Activated CD4-positive, alpha-beta T cell treated with anti-CD3 and anti-CD28 coated beads, Interleukin-2, amount 50 U/mL, for 16 hours (primary cell): ENCODE measurements at places on chromosomes 5 and 9.
A peak's percentile ranks its signal among the peaks of the same experiment; 100 is the strongest.

DNA sequence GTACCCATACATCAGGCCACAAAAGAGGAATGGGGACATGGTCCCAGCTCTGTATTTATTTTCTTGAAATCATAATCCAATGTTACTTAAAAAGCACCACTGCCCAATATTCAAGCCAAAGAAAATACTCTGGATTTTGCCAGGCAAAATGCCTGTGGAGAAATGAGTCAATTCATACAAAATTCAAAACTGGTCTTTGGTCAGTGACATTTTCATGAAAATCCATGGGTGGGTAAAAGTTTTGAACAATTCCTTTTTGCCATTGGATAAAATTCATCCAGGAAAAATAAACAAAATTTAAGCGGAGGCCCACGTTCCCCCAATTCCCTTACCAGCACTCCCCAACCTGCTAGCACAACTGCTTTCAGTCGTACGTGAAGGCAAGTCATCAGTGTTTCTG is 186.2 kb downstream of the GLIS3 start:
- DNase-seq, result no peak

DNA sequence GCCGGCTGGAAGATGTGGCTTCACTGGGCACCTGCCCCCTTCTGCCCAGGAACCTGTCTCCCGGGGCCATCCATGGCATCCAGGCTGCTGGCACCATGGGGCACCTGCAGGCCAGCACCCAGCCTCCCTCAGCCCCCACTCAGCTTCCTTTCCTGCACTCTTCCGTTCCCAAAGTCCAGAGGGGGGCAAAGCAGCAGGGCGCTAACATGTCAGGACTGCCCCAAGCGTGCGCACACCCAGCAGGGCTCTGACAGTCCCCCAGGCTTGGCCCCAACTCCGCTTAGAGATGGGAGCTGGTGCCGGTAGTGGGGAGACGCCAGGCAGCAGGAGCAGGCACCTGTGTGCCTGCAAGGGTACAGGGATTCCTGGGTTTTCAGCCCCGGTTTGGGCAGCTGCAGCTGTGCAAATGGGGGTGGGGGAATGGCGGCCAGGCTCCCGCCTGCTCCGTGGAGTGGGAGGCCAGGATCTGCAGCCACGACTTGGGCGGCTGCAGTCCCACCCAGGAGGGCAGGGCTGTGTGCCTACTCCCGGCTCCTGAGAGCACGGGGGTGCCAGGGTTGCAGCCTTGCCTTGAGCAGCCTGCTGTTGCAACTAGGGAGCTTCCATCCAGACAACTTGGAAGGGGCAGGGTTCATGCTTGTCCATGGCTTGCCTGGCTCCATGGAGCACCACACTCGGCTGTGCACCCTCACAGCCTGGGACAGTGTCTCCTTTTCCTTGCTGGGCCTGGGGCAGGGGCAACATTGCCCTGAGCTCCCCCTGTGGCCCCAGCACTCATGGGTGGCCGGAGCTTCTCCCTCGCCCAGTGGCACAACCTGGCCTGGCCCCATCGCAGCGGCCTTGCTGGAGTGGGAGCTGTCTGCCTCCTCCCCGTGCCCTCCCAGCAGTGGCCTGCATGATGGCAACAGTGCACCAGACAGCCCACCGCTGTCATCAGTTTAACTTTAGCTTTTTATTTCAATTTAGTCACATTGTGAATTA is 561.1 kb downstream of the MTRR start:
- no peak for DNase-seq

- DNase-seq, result no peak
Measured at GRCh38 chr9:73133022-73133651, 18.5 kb upstream of the ANXA1 start.

DNA sequence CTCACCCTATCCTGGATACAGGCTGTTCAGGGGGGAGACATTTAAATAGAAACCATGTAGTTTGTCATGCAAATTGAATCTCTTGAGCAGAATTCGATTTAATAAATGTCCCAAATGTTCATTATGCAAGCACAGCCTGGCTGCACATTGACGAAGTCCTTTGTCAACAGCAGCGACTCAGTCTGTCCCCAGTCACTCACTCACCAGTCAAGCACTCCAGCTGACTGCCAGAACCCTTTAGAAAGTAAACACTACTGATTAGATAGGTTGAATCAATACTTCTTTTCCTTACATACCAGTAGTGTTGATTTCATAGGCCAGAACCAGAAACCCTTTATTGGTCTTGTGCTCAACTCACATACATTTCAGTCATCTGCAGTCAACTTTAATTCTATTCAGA is 27.5 kb downstream of the CDH6 start:
- DNase-seq, result no peak

- DNase-seq, result no peak
Measured at GRCh38 chr9:72185561-72185960, 36.3 kb downstream of the GDA start.

- no peak for DNase-seq
Measured at GRCh38 chr5:66515209-66515608, 81.0 kb upstream of the MAST4 start.

DNA sequence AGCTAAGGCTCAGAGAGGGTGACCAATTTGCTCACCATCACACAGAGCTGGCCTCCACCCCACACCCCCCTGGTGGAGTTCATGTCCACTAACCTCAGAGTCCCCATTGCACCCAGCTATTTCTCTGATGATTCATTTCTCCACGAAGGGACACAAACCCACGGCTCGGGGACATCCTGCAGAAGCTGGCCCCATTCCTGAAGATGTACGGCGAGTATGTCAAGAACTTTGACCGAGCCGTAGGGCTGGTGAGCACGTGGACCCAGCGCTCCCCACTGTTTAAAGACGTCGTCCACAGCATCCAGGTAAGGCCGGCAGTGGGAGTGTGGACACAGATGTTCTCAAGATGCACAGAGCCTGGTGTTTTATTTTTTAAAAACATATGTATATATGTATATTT is 52.6 kb upstream of the SUSD3 start:
- DNase-seq, result no peak

- DNase-seq, result no peak
Measured at GRCh38 chr5:30505014-30505886, 688.2 kb upstream of the CDH6 start.

DNA sequence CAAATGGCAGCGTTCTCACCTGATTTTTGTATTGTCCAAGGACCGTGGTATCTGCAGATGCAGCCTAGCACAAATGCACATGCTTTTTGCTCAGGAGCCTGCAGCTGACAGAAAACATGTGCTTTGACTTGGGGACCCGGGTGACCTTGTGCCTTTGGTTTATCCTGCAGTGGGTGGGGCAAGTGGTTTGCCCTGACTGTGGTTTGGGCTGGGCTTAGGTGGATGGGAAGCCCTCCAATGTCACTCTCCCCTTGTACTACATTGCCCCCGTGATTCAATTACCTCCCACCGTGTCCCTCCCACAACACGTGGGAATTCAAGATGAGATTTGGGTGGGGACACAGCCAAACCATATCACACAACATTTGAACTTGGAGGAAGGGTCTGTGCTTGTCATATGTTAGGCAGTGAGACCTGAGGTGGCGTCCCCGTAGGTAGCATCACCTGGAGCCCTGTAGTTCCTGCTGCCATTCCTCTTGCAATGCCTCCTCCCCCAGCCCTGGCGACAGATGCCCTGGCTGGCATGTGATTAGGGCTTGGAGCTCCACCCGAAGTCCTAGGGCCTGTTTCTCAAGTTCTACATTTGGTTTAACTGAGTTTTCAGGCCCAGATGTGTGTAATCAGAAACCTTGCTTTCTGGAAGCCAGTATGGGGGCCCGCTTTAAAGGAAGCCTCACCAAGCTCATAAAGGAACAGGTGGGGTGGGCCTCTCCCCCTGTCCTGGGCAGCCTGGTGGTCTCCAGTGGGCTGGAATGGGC is 2.1 kb downstream of the ANKRD33B start:
- no peak for DNase-seq

DNA sequence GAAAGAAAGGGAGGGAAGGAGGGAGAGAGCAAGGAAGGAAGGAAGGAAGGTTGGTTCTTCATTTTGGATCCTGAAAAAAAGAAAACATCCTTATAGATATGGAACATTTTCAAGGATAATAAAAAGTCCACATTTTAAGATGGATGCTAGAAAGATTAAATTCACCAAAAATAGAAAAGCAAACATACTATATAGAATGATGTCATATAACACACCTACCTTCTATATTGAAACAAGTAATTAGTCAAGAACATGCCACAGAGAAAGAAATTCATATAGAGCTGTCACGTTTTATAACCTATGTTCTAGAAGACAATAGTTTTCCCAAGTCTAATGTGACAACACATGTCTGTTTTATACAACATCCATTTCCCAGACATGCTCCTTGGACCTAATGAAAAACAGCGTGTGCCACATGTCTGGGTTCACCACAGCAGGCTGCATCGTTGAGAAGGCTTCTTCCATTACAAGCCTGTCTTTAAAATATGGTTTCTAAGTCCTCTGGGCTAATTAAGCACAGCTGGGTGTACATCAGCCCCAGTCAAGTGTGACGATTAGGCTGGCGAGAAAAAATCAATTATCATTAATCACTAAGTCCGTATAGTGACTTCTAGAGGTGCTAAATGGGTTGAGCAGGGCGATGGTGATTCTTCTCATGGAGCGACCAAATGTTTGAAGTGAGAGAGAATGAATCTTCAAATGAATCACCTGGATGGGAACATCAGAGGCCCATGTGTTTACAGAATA is 301.8 kb downstream of the TLE1 start:
- no peak for DNase-seq

GRCh38 chr5:39376293-39376714 is 12.0 kb upstream of the C9 start:
- peak; percentile 71 for DNase-seq

DNA sequence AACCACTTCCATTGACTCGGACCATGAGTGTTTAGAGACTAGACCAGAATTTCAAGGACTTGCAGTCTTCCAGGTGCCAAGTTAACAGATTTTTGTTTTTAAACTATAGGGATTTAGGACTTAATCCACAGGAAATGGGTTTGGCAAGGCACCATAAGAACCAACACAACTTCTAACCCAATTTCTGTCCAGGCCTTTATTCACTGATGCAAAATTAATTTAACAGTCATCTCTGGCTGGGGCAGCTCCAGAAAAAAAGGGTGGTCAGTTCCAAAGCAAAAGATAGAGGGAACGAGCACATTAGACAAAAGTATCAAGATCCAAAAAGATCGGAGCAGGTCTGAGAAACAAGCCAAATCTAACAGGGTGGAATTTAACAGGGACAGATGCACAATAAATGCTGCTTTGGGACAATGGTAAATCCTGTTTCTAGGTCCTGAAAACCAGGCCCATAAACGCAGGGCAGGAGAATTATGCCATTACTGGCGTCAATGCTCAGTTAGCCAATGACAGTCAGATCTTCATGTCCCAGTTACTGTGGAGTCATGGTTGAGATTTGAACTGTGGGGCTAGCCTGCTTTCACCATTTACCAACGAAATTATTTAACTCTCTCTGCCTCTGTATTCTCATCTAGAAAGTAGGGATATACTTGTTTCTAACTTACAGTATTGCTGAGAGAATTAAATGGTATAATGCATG is 590.8 kb upstream of the BRINP1 start:
- DNase-seq, result no peak

- no peak for DNase-seq
Measured at GRCh38 chr5:169634606-169635005, 2.5 kb upstream of the DOCK2 start.

- no peak for DNase-seq
Measured at GRCh38 chr9:89864731-89865130, 259.9 kb downstream of the GADD45G start.

- no peak for DNase-seq
Measured at GRCh38 chr5:127934791-127935256, 148.7 kb upstream of the SLC12A2 start.

- no peak for DNase-seq
Measured at GRCh38 chr5:73286896-73287295, 113.9 kb downstream of the TMEM174 start.

DNA sequence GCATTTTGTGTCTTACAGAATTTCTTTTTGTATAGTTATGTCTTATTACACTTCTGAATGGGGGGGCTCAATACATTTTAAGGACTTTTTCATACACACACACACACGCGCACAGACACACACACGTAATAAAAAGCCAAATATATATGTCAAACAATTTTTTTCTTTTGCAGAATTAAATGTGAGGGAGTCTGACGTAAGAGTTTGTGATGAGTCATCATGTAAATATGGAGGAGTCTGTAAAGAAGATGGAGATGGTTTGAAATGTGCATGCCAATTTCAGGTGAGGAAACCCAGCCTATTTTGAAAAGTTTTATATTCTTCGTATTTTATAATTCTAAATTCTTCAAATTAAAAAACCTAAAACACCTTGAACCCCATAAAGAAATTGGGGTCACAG is 25.6 kb downstream of the TMEFF1 start:
- no peak for DNase-seq

GRCh38 chr5:134541736-134542376 is 16.4 kb downstream of the JADE2 start:
- no peak for DNase-seq

GRCh38 chr5:78345485-78345884 is 14.9 kb upstream of the SCAMP1 start:
- DNase-seq, result no peak

GRCh38 chr5:107294211-107294550 is 376.6 kb downstream of the EFNA5 start:
- no peak for DNase-seq

- no peak for DNase-seq
Measured at GRCh38 chr9:859251-859650, 17.8 kb downstream of the DMRT1 start.

DNA sequence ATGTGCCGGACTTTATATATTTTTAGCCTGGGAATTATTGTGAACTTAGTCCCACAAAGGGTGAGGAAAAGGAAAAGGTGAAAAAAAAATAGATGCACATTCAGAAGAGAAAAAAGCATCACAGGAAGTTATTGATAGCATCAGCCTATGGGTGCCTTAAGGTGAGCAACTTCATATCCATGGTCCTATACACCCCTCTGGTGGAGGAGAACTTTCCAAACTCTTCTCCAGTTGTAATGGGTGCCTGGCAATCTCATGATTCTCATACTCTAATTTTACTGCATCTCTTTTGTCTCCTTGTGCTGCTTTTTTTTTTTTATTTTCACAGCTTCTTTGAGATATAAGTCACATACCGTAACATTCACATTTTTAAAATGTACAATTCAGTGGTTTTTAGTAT is 107.4 kb downstream of the JAKMIP2 start:
- DNase-seq, result no peak

GRCh38 chr5:60960591-60960990 is 15.6 kb downstream of the NDUFAF2 start:
- DNase-seq, result no peak

- DNase-seq, result no peak
Measured at GRCh38 chr5:22910523-22910922, 57.4 kb upstream of the CDH12 start.

GRCh38 chr5:128341056-128341455 is 197.0 kb downstream of the FBN2 start:
- DNase-seq, result no peak

- no peak for DNase-seq
Measured at GRCh38 chr9:86723346-86723745, 224.0 kb downstream of the GAS1 start.
